ENCODE measurements at places on chromosomes 3 and 15.

DNA sequence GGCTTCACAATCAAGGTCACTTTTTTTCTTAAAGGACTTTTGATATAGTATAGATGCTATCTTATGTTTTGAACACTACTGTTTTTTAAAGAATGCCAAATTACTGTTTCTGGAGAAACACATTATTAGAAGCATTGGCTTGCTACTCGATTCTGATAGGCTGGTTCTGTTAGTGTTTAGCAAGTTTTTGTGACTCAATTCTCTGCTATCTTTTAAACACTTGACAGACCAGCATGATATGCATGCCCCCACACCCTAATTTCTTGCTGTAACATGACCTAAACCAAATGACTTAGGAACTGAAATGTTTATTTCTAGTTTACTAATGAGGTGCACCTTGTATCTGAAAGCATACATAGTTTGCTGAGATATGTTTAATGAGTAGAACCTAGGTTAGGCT is 5.5 kb upstream of the IL20RB start:
- DNase-seq, result no peak

DNA sequence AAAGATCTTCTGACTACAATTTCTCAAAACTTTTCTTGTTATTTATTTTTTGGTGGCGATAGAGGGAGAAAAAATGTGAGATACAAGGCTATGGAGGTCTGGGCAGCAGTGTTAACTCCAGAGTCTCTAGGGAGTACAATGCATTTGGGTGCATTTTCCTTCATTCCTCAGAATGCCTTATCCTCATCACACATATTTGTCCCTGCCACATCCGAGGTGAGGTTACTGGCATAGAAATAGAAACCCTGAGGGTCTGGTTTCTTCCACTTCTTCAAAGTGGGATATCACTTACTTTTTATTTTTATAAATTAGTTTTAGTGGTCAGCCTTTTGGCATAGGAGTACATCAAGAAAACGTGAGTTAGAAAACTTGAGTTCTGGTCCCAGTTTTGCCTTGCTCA is 150.4 kb downstream of the TIGIT start:
- DNase-seq, result no peak

DNA sequence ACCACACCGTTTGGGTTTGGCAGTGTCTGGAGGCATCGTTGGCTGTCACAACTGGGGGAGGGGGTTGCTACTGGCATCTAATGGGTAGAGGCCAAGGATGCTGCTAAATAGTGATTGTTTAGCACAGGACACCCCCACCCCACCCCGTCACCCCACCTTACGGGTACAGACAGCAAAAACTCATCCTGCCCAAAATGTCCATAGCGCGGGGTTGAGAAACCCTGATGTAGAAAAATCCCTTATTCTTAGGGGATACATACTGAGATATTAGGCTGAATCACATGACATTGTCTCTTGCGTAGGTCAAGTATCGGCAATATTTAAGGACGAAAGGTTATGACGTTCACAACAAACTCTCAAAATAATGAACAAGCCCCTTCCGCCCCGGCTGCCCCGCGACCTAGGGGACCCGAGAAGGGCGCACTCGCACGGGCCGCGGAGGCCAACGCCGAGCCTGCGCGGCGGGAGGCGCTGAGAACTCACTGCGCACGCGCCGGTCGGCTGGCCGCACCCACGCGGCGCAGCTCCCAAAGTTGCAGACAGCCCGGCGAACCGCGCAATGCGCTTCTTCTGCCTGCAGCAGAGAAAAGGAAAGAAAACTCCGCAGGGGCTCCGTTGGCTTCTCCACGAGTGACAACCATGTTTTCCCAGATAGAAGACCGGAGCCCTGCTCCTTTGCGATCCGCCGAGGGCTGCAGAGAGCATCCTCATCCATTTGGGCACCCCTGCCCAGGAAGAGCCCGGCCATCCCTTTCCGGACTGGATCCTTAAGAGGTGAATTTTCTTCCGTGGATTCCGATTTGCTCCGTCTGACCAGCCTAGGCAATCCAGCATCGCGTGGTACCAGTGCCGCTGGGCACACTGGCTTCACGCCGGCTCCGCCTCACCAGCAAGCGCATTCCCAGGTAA is 136.8 kb upstream of the CCDC54 start:
- DNase-seq, result peak; percentile 53

DNA sequence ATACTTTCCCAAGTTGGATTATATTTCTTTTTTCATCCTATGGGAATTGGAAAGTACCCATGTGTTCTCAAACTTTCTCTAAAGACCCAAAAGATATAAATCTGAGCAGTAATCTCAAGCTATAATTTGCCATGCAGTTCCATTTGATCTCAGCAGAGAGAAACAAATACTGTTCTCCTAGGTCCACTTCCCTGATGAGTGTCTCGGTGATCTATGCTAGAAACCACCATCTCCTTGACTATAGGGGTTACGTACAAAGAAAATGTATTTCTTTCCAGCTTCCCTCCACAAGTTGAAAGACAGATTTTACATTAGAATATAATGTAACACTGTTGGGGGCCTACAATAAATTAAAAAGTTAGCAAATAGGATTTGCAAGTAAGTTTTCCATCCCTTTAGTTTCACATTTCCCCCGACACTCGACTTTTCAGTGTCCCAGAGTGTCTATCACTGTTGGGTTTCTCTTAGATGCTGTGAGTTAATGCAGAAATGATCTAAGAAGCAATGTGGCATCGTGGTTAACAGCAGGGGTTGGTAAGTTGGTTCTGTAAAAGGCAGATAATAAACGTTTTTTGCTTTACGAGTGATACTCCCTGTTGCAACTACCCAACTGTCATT is 465.1 kb upstream of the CFAP20DC start:
- DNase-seq, result no peak

DNA sequence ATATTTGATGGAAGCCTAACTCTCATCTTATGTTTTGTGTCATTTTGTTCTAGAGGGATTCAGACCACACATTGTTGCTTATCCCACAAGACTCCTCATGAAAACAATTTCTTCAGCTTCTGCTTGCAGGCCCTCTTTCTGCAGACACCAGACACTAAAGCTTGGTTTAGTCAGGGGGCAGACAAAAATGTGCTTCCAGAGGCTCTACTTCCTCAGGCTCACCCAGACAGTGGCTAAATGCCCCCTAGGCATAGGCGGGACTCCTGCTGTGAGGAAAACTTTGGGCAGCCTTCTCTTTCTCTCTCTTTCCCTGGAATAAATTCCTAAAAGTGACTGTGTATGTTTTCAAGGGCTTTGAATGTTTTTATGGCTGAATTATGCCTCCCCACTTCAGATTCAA is 435.4 kb upstream of the ATP11B start:
- DNase-seq, result no peak

- no peak for DNase-seq
Observed at GRCh38 chr3:179811321-179812095, 158.7 kb downstream of the USP13 start.

DNA sequence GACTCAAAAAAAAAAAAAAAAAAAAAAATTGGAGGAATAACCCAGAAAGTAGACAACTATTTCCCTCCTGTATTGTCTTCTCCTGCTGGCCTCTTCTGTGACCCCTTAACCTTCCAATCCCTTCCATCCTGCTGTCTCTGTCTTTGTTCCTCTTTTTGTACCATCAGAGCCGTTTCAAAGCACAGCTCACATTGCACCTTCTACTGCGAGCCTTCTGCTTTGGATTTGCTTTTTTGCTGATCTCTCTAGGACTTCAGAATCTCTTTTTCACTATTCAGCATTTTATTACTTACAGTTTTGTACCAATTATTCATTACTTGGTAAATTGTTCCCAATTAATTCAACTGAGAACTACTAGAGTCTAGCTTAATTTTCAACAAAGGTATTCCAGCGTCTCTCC is 284.0 kb upstream of the TBL1XR1 start:
- DNase-seq, result no peak

DNA sequence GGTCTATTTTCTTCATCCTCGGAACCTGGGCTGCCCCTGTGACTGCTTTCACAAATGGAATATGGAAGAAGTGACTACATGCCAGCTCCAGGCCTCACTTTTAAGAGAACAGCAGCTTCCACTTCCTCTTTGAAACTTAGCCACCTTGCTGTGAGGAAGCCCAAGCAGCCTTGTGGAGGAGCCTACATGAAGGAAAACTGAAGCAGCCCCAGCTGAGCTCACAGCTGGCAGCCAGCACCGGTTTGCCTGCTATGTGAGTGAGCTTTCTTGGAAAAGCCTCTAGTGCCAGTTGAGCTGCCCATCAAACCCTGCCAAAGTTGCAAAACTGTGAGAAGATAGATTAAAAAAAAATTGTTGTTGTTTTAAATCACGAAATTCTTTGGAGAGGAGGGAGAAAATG is 498.0 kb upstream of the PROK2 start:
- no peak for DNase-seq

GRCh38 chr15:96678386-96678785 is 347.9 kb downstream of the NR2F2 start:
- no peak for DNase-seq
